ENCODE measurements at places on chromosomes 6 and 20. TPM values are rescaled to one million over a fixed set of nuclear protein-coding genes. Genes with fewer than 3 reads are reported as not detected.

- DNase-seq = no peak
Observed at GRCh38 chr20:51425347-51426106, 117.0 kb downstream of the NFATC2 start.

DPM1 gene
- 115 TPM for total RNA-seq

- no peak for DNase-seq
Observed at GRCh38 chr6:47529734-47530133, 52.1 kb downstream of the CD2AP start.

DNA sequence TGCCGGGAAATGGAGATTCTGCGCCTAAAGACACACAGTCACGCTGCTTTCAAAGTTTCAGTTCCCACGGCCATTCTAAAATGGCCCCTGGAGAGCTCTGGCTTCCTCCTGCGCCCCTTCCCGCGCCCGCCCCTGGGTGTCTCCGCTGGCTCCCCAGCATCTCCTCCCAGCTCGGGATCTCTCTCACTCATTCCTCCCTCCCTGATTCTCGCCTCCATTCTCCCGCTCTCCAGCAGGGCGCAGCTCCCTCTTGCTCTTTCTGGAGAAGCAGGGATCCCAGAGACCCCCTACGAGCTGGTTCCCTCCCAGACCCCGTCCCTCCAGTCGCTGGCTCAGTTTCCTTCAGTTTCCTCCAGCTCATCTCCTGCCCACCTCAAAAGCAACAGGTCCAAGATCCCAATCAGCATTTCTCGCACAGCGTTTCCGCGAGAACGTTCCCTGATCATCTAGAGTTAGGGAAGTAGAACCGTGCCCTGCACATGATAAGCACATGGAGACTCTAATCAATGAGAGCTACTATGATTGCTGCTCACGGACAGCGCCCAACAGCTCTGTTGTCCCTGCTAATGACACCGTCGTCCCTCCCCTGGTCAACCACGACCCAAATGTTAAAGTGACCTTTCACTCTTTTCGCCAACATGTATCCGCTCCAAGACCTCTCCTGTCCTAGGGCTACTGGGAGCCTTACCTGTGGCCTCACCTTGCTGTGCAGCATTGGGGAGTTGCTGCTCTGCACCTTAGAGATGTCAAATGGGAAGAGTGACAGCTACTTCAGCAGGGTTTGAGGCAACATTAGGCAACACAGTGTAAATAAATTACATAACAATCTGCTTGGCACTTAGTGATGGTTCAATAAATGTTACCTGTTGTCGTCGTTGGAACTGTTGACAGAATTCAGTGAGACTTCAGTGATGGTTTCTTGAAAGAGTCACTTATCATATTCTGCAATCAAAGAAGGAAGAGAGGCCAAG, 218.5 kb upstream of the QKI start:
- no peak for DNase-seq

DNA sequence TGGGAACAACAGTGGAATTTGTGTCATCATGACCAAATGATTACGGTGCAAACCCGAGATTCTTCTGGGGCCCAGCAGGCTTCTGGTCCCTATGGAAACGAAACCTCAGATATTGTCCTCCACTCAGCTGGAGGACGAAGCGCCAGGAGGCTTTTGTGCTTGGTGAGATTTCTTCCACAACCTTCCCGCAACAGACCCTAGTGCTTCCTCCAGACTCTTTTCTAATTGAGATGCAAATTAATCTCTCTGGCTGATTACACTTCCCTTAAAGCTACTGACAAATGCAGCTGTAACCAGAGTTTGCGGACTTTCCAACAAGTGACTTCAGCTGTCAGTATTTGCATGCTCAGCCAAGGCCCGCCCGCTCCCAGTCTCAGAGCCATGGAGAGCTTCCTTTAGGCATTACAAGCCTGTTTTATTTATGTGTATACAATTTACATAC, 96.0 kb downstream of the INSM1 start:
- DNase-seq = no peak

PRL gene
- not detected for total RNA-seq

DLL1 gene
- 2.2 TPM for total RNA-seq

GRCh38 chr6:88499845-88500699, 333.9 kb upstream of the CNR1 start:
- no peak for DNase-seq

GRCh38 chr6:96014846-96015517, 792 bp upstream of the FUT9 start:
- DNase-seq = no peak

FLRT3 gene
- total RNA-seq = 36.5 TPM

DNA sequence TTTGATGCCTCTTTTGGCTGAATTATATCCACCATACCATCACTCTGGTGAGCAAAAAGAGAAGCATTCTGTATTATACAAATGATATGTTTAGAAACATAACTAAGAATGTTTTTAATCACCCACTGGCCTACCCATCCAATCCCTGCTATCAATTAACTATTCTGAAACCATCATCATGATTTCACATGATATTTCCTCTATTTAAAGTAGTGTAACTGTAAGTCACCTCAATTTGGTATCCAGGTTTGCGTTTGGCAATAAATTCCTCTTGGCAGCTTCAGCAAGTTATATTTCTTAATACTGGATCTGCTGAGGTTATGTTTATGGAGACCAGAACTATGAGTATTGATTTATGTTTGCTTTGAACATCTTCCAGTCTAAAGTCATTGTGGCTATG, 332.1 kb downstream of the UTRN start:
- no peak for DNase-seq

Measured in H4 (cell line).